ENCODE measurements at places on chromosomes 2 and 18.
A peak's percentile ranks its signal among the peaks of the same experiment; 100 is the strongest.

- DNase-seq = no peak
Measured at GRCh38 chr2:242057379-242058040, 188.0 kb downstream of the RTP5 start.

GRCh38 chr2:42834161-42834560, 41.8 kb upstream of the HAAO start:
- DNase-seq = no peak

- DNase-seq = no peak
Measured at GRCh38 chr2:171545086-171545485, 22.8 kb downstream of the CYBRD1 start.

GRCh38 chr2:73503992-73504570, 118.4 kb downstream of the ALMS1 start:
- DNase-seq = no peak

DNA sequence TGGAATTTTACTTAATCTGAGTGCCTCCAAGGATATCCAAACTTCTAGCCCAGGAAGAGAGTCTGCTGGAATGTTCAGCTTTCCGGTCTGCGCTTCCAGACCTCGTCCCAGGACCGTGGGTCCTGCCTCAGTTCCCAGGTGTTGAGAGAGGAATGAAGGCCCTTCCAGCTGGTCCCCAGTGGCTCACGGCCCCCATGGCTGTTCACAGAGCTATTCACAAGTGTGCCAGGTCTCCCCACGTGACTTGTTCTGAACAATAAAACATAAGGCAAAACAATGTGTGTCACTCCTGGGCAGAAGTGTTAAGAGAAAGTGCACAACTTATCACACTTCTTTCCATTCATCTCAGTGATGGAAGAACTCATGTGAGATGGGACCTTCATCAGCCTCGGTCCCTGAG, 20.1 kb upstream of the TEX51 start:
- no peak for DNase-seq

DNA sequence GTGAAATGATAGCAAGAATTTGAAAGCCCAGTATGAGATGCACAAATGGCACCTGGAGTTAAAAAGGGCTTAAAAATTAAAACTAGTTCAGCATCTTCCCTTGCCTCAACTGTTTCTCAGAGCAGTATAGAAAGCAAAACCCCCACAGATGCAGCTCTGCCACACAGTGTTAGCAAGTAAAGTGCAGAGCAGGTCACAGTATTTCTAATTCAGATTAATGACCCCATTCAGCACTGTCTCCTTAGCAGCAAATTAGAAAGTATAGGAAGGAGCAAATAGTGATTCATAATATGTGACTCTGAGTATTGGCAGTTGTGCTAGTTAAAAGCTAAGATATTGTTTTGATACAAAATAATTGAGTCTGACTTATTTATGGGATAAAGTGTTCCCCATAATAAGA, 73.8 kb upstream of the CCDC85A start:
- no peak for DNase-seq

DNA sequence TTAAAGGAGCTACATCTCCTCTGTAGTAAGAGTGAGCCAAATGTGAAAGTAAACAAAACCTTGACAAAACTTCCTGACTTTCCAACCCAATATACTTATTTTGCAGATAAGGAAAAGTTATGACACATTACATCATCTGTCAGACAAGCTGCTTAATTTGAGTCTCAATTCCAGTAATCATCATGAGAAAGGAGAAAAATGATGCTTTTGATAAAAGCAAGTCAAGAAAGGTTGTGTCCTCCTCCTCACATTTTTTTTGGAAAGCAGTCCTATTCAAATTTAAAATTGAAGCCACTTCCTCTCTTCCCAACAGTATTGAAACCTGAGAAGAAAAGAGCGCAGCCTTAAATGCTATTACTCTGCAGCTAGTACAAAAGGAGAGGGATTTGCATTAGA, 519.6 kb downstream of the LRP1B start:
- peak; percentile 28 for DNase-seq

DNA sequence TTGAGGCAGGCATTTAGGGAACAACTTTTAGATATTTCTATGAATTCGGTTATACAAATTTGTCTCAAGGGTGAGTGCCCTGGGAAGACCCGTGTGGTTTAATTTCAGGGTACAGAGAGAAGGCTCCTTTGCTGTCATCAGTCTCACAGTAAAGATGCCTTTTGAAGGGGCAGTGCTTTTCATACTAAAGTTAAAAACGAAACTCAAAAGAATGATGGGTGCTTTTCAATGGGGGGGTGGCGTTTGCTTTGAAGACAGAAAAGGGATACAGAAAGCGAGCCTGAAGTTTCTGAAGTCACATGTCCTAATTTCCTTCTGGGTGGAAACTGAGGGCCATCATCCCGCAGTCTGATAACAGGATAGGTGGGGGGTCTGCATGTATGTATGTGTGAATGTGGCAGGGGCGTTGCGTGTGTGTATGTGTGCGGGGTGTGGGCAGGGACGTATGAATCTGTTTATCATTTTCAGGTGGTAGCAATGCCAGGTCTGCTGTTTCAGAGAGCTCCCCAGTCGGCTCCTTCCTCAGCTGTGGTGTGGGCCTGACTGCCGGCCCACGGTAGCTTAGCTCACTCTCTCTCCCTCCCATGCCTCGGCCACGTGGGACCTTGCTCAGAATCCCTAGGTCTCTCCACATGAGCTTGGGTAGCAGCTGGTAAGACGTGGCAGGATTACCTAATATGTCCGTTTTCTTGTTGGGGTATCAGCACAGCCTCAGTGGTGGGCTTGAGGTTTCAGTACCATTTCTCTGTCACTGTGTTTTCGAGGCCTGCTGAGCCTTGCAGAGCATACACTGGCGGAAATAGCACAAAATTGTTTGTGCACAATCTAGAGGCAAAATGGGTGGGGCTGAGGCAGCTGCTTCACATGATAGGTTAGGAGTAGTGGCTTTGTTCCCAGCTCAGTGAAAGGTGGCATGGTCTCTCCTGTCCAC, 32.7 kb downstream of the ARHGAP25 start:
- no peak for DNase-seq

DNA sequence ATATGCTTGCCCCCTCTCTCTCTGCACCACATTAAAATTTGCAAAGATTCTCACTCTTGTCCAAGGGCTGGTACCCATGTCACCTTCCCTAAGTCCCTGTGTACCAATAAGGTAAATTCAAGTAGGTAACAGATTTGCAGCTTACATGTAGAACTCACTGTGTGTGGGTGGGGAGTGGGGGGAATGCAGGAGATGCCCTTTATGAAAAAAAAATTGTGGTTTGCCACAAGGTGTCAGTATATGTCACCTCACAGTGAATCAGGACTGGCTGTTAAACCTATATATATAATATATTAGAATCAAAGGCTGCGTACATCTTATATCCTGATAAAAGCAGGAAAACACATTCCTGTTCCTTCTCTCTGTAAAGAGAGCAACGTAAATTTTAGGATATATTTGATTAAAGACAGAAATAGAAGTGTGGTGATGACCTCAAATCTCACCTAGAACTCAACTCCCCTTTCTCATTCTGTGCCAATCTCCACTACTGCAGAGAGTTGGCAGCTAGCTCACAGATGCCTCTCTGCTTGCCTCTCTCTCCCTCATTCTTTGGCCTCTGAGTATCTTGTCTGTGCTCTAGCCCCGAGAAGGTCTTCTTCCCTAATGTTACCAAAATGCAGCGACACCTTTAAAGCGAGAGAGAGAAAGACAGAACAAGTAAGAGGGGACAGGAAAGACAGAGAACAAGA, 536 bp downstream of the XDH start:
- DNase-seq = peak; percentile 37

GRCh38 chr2:239273280-239274234, 127.3 kb downstream of the HDAC4 start:
- no peak for DNase-seq

GRCh38 chr18:64403784-64404503, 255.1 kb upstream of the LINC00305 start:
- DNase-seq = peak; percentile 18

GRCh38 chr18:55833543-55833942, 245.6 kb upstream of the TCF4 start:
- peak; percentile 99 for DNase-seq

- peak; percentile 72 for DNase-seq
Measured at GRCh38 chr2:189287982-189288521, 108.5 kb upstream of the COL5A2 start.

DNA sequence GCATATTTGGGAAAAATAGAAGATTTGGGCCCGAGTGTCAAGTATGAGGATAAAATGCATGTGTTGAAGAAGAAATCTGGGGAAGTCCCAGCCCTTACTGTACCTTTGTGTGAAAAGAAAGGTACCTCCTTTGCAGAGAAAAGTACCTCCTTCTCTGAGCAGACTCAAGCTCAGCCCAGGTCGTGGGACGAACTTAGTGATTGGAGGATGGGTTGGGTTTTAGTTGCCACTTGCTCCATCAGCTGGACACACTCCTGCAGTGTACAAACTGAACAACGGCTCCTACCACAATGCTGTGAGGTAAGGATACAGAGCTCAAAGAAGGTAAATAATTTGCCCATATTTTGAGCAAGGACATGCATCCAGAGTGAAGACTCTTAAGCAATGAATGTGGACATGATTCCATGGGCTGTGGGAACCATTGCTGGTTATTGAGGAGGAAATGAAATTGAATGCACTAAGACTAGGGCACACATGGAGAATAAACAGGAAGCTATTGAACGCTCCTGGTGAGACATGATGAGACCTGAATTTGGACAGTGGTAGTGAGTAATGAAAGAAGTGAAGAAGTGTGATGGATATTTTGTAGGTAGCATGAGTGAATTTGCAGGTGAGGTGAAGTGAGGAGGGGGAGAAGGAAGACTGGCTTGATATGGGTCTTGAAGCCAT, 49.8 kb upstream of the IL1RL1 start:
- DNase-seq = no peak

DNA sequence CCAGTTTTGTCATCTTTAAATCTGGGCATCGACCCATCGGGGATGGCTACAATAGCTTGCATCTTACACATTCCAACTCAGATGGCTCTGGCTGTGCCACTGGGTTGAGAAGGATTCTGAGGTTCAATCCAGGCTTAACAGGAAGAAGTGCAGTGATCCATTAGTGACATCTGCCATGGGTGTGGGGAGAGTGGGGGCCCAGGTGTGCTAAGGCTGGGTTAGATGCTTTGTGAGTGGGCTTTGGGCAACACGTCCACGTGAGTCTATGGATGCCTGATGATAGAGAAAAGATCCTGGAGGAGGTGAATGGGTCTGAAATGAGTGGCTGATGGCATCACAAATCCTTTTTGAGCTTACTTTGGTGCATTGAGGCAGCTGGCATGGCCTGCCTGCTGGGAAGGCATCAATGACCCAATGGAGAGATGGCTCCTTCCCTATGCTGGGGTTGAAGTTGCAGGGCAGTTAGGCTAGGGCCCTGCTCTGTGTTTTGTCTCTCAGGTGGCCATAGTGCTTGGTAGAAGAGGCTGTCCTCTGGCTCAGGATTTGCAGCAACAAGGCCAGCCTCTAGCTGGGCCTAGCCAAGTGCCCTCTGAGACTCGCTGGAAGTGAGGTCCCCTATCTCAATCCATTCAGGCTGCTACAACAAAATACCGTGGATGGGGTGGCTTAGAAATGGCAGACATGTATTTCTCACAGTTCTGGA, 56.7 kb downstream of the HS1BP3 start:
- DNase-seq = no peak

DNA sequence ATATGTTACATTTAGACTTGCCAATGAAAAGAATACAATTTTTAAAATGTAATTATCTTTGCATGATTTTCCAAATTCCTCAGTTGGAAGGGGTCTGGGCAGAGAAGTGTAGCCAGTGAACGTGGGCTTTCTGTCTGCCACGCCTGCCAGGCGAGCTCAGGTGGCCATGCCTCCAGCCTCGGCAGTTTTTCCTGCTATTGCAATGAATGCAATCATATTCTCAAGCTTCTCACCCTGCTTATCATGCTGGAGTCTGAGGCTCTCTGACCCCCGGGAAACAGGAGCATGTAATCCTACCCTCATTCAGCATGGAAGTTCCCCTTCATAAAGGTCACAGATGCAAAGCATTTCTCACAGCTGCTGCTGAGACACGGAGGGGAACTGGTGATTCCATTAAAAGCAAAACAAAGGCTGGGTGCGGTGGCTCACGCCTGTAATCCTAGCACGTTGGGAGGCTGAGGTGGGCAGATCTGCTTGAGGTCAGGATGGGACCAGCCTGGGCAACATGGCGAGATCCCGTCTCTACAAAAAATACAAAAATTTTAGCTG, 154.8 kb downstream of the MBP start:
- DNase-seq = no peak

DNA sequence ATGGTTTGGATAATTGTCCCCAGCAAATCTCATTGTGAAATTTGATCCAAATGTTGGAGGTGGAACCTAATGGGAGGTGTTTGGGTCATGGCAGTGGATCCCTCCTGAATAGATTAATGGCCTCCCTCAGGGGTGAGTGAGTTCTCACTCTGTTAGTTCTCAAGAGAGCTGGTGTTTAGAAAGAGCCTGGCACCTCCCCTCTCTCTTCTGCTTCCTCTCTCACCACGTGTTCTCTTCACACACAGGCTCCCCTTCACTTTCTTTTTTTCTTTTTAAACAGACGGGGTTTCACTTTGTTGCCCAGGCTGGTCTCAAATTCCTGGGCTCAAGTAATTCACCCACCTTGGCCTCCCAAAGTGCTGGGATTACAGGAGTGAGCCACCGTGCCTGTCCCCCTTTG, 111.6 kb upstream of the LTBP1 start:
- no peak for DNase-seq

GRCh38 chr2:52884761-52885352, 882.7 kb upstream of the CHAC2 start:
- no peak for DNase-seq

DNA sequence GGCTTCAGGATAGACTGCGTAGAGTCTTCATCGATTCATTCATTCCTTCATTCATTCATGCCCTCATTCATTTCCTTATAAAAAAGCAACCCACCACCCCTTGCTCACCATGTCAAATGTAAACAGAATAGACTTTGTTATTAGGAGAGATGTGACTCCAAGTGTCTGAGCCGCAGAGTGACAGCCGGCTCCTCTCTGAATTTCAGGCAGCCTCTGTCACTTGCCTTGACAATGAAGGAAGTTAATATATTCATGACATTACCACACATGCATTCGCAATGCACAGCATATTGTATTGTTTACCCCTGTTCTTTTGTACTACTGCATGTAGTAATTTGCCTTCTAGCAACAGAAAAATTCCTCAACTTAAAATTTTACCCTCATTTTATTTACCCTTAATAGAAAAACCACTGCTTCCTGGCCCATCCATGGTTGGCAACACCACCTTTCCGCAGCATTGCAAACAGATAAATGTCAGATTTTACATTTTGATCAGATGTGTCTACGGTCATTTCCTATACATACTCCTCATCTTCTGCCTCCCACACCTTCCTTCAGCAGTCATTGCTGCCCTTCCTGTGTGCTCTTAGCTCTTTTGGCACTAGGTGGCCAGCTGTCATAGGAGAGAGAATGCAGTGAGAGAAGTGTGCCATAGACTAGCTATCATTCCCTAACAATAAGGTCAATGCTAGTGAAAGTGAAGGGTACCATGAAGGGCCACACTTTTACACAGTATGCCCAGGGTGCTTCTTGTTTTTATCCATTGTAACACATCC, 1090.8 kb downstream of the BCL11A start:
- DNase-seq = peak; percentile 3

DNA sequence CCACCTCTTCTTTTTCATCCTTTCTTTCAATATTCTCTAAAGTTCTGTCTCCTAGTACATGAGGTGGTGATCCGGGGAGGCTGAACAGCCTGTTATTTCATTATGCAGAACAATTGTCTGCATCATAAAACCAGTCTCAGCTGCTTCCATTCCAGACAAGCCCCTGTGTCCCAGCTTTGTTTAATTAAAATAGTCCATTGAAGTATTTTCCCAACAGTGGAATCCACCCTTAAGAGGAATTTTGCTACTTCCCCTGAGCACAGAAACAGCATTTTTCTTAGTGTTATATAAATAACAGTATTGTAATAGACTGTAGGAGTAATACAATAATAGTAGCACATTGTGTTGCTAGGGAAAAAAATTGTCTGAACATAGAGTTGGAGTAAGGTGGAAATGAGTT, 395.4 kb upstream of the TCF4 start:
- DNase-seq = no peak
